ENCODE measurements at places on chromosomes 1 and 21.

DNA sequence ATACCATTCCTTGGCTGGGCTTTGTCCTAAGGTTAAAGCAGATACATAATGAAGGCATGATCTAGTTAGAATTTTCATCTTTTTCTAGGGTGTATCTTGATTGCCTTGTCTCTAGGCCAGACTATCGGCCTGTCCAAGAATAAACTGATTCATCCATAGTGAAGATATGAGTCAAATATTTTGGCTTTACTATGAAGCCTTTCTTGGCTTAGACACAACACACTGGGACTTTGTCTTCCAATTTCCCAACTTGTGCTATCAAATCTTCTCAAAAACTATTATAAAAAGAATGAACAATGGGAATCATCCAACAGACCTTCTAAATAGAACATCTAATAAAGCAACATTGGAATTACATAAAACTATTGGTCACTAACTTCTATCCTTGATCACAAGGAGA is 64.8 kb downstream of the WARS2 start:
- no peak for DNase-seq

DNA sequence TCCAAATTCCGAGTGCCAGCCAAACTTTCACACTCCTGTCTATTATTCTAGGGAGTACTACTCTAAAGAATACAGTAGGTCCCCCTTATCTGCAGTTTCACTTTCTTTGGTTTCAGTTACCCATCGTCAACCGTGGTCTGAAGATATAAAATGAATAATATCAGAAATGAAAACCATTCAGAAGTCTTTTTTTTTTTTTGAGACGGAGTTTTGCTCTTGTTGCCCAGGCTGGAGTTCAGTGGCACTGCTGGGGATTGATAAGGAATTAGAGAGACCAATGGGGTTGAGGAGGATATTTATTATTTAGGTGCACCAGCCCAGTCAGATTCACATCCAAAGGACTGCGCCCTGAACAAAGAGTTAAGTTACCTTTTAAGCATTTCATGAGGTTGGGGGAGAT is 52.9 kb upstream of the SRSF10 start:
- DNase-seq, result no peak

GRCh38 chr1:54045496-54045895 is 7.5 kb downstream of the TMEM59 start:
- no peak for DNase-seq

DNA sequence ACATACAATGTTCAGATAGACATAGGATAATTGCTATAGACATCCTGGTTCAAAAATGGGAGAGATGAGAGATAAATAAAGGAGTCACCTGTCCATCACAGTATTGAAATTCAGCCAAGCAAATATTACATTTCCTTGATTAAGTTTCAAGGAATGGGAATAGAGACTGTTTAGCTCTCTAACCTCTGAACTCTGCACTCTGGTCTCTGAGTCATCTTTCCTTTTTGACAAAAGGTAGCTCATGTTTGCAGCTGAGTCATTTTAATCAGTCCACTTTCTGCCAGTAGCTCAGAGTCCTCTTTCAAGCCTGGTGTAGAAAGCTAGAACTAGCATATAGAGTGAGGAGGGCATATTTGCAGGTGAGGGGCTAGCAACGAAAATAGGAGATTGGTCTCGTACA is 51.4 kb upstream of the GJA8 start:
- DNase-seq, result no peak

GRCh38 chr21:27564684-27565301 is 597.9 kb upstream of the ADAMTS5 start:
- no peak for DNase-seq

DNA sequence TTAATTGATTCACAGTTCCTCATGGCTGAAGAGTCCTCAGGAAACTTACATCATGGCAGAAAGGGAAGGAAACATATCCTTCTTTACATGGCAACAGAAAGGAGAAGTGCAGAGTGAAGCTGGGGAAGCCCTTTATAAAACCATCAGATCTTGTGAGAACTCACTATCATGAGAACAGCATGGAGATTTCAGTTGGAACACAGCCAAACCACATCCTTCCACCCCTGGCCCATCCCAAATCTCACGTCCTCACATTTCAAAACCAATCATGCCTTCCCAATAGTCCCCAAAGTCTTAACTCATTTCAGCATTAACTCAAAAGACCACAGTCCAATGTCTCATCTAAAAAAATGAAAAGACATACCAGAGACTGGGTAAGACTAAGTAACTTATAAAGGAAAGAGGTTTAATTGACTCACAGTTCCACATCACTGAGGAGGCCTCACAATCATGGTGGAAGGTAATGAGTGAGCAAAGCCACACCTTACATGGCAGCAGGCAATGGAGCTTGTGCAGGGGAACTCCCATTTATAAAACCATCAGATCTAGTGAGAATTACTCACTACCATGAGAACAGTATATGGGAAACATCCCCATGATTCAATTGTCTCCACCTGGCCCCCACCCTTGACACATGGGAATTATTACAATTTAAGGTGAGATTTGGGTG is 105.2 kb downstream of the MRPL39 start:
- DNase-seq, result no peak

- no peak for DNase-seq
These were observed 23.0 kb upstream of the KCNA10 start for GRCh38 chr1:110541906-110542395.

GRCh38 chr1:221874285-221875003 is 132.6 kb upstream of the DUSP10 start:
- DNase-seq, result no peak

- no peak for DNase-seq
These were observed 68.7 kb downstream of the DENND1B start for GRCh38 chr1:197706601-197707000.
